ENCODE measurements at places on chromosomes 6 and 20.

DNA sequence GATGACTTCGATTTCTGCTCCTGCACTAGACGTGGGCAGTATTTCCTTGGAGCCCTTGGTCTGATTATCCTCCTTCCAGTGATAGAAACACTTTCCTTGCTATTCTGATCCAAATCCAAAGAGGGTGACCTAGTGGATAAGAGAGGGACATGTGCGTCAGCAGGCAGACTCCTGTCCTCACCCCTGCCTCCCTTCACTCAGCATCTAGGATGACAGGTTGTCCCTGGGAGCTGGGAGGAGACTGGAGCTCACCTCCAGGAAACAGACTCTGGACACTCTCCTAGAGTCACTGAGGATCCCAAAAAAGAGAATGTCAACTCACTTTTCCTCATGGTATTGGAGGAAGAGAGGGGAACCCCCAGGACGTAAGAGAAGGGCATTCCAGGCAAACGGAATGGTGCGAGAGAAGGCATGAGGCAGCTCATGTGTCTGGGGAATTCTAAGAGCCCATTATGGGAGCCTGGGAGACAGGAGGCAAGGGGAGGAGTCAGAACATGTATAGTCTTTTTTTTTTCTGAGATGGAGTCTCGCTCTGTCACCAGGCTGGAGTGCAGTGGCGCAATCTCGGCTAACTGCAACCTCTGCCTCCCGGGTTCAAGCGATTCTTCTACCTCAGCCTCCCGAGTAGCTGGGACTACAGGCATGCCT is 2.2 kb downstream of the C20orf173 start:
- DNase-seq = no peak

DNA sequence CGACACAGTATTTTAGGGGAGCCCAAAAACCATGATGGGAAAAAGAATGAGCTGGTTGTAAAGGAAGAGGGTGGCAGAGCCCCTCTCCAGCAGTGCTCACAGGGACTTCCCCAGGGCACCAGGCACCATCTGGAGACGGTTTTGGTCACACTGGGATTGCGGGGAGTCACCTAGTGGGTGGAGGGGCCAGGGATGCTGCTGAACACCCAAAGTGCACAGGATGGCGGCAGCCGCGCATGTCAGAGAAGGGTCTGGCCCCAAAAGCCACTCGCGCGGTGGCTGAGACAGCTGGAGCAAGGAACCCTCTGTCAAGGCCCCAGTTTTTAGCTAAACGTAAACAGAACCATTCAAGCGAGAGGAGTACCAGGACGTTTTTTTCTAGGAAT is 10.8 kb downstream of the CTSZ start:
- DNase-seq = no peak

DNA sequence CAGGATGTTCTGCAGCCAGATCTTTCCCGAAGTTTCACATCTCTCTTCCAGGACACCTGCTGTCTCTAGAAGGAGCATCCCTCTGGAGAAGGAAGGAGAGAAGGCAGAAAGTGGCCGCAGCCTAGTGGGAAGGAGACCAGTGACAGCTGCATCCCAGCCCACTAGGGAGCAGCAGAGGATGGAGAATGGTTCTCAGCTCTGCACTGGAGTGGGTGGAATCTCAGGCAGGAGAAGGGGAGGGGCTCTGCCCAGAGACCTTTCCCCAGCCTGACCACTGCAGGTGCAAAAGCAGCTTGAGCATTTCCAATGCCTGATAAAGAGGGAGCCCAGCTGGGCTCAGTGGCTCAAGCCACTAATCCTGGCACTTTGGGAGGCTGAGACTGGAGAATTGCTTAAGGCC is 32.3 kb downstream of the NCR2 start:
- DNase-seq = peak; percentile 63

DNA sequence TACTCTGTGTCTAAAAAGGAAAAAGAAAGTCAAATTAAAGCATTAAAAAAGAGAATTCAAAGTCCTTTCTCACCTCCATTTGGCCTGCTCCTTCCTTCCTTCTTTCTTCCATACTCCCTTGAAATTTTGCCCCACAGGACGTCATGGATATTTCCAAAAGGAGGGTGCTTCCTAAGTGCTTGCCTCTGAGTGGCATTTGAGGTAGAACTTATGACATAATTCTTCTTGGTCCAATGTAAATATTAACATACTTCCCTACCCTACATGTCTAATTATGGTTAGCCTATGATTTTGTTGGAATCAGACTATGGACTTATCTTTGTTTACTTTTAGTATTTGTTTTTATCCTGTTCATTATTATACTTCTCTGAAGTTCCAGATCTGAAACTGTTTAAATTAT is 132.3 kb downstream of the PFDN4 start:
- no peak for DNase-seq

- peak; percentile 36 for DNase-seq
Measured at GRCh38 chr20:62142252-62143080, 728 bp downstream of the PSMA7 start.

DNA sequence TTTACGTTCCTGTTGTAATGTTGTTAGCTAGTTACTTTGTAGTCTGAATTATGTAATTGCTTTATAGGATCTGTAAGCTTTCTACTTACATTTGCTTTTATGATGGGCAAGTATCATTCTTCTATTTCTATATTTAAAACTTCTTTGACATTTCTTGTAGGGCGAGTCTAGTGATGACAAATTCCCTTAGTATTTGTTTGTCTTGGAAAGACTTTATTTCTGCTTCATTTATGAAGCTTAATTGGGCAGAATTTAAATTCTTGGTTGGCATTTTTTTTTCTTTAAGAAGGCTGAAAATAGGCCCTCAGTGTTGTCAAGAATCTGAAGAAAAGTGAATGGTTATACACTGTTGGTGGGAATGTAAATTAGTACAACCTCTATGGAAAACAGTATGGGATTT is 506.3 kb downstream of the TENT5A start:
- no peak for DNase-seq

DNA sequence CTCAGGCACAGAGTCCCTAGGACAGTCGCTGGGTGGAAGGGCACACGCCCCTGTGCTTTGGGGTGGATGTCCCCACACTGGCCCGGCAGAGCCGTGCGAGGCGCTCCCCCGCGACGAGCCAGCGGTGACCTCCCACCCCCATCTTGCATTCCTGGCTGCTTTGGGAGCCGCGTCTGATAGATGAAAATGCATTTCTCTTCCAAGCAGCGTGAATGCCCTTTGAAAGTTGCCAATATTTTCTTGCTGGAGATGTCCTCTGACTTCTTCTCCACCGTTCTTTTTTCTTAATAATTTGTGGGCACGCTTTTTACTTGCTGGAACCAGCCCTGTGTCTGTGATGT is 29.9 kb downstream of the COL20A1 start:
- no peak for DNase-seq

GRCh38 chr6:142802124-142802523 is 142.9 kb downstream of the HIVEP2 start:
- DNase-seq = peak; percentile 23

DNA sequence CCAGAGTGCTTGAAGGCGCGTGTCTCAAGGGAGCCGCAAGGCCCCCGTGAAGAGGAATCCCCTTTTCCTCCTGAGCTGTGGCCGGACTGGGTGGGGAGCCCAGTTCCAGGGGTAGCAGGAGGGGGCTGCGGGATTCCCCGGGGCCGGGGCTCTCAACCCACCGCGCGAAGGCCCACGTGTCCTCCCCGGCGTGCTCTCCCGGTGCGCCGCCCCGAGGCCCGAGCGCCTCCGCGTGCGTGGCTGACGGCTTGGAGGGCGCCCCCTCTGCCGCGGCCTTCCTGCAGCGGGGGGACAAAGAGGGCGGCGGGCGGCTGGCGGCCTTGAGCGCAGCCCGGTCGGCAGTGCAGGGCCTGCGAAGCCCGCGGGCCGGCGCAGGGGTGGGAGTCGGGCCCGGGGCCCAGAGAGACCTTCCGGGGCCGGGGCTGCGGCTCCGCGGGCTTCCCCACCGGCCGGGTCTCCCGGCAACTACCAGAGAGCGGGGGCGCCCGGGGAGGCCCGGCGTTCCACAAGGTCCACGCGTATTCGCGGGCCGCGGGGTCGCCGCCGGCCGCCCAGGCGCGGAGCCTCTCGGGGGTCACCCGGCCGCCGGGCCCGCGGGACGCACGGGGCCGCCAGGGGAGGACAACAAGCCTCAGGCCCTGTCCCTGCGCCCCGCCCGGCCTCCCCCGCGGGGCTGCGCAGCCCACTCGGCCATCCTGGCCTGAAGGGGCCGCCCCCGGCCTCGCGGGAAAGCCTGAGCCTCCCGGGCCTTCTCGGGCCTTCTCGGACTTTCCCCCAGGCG is at the start of gene FAM217A:
FAM217A (minus strand) TSS at position 447 of the 781 bp plus-strand sequence. CDS start 1,723 bp downstream, outside the sequence.
- DNase-seq = no peak

DNA sequence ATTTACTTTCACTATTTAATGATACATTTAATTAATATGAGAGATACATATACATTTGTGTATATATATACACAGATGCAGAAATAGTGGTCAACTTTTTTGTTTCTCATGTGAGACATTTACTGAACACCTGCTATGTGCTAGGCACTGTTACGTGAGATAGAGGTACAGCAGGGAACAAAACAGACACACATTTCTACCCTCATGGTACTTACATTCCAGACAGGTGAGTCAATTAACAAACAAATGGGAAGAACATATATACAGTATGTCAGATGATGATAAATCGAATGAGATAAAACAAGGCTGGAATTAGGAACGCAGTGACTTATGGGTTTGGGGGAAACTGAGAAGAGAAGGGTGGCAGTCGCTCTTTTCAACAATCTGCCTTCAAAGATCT is 5.1 kb downstream of the TFB1M start:
- no peak for DNase-seq

DNA sequence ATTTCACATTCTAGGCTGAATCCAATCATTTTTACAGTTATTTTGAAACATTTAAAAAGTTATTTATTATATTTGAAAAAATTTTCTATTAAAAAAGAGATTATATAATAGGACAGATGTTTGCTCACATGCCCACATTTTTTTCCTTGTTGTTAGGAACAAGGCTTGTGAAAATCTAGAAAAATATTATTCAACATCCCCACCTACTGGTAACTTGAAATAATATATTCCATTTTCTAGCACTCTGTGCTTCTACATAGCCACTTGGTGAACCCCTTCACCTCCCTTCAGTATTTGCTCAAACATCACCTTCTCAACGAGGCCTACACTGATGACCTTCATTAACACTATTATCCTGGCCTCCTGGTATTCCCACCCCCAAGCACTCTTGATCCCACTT is 18.3 kb upstream of the GPRC6A start:
- peak; percentile 55 for DNase-seq

DNA sequence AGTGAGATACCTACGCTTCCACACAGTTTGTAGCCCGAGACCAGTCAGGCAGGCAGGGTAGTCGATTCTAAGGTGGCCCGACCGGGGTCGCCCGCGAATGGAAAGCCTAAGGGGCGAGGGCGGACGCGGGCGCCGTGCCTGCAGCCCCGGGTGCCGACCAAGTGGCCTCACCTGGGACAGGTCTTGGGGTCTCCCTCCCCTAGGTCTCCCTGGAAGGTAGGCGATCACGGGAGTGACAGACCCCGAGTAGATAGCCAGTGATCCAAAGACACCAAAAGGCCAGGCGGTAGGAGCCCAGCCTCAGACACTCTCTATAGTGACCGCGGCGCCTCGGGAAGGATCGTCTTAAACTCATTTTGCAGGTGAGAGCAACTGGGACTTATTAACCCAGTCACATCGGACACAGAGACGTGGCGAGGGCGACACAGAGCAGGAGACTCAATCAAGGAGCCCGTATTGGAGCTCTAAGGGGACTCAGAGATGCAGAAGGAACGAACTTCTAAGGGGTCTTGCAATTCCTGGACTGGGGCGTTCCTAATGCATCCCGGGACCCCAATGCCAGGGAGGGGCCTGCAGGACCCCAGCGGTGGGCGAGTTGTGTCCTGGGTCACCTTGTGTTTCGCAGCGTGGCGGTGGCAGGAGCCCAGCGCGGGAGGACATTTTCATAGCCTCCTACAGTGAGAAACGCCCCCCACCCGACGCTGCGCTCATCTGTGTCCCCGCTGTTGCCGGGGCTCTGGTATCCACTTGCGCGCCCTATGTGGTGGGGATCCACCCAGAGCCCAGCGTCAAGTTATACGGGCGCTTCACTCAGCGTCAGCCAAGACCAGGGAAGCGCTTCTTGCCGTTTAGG is 2.1 kb upstream of the VSX1 start:
- DNase-seq = no peak

GRCh38 chr6:168828800-168829199 is 387.8 kb downstream of the SMOC2 start:
- DNase-seq = no peak

- no peak for DNase-seq
Measured at GRCh38 chr20:19110881-19111460, 101.5 kb upstream of the SLC24A3 start.

DNA sequence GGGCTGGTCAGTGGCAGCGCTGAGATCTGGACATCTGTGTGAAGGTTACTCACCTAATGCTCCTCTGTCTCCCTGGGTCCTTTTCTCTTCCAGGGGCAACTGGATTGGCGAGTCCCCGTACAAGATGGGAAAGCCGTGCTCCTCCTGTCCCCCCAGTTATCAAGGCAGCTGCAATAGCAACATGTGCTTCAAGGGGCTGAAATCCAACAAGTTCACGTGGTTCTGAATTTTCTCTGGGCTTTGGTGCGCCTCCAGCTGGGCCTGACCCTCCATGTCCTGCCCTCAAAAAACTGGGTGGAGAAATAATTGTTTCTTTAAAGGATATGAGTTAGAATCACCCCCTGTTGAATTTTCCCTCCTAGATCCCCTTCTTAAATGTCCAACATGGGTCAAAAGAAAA is 4.9 kb upstream of the HNF4A start:
- no peak for DNase-seq

GRCh38 chr20:23050076-23050838 is 785 bp upstream of the THBD start:
- peak; percentile 73 for DNase-seq

GRCh38 chr6:24927985-24928745 is 7.6 kb downstream of the RIPOR2 start:
- DNase-seq = no peak

DNA sequence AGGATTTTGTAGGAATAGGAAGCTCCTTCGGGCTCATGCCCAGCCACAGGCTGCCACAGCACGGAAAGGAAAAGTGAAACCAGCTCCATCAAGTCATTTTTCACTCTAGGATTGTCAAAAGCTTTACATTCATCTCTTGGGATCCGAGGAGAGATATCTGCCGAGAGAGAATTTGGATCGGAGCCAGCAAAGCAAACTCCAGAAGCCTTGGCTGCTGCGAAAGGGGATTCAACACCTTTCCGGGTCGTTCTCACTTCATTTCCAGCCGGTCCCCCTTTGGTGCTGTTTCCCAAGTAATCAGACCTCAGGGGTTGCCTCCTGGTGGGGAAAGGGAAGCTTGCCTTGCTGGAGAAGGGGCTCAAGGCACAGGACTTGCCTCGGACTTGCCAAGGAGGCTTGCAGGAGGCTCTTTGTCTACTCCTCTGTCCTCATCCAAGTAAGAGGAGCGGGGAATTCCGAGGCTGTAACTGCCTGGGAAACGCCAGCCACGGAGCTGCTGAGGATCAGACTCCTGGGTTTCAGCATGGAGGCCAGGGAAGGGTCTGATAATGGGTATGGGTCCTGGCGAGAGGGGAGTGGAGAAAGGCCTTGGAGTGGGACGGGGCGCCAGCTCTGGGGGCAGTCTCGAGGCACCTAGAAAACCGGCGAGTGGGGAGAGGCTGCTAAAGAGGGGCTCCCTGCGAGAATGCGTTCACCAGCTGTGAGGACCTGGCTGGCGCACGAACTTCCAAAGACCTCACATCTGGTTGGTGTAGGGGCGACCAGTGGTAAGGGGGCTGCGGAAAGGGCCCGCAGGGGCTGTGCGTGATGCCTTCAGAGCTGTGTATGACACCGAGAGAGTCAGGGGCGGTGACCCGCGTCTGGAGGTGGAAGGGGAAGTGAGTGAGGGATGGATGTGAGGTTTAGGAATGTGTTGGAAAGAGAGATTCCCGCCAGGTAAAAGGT is 702 bp downstream of the ETV7 start:
- DNase-seq = peak; percentile 19

Measured in NB4 (cell line).